ENCODE measurements at places on chromosomes 1 and 21. TPM values are rescaled to one million over a fixed set of nuclear protein-coding genes. Genes with fewer than 3 reads are reported as not detected.

The DHCR24 gene
- 59.5 TPM for total RNA-seq

GRCh38 chr1:223704921-223705878 is 7.1 kb upstream of the CAPN2 start:
- DNase-seq, result no peak

DNA sequence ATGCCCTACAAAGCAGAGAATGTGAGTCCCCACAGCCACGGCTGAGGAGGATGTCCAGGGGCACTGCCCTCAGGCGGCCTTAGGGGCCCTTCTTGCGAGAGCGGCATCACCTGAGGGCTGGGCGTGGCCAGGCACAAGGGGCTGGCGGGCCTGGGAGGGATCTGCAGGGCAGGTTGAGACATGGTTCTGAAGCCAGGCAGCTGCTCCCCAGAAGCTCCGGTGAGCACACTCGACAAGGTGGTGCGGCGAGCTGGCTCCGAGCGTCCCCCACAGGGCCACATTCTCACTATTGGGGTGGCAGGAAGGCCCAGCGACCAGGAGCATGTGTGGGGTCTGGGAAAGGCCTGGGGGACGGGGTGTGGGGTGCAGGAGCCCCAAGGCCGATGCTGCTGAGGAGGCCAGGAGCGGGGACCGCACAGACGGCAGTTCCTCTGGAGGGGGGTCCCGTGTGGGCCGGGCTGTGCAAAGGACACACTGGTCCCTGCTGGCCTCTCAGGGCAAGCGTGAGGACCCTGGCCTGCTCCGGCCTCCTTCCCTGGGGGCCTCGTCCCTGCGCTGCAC is 47.2 kb downstream of the MORN1 start:
- DNase-seq, result no peak

DNA sequence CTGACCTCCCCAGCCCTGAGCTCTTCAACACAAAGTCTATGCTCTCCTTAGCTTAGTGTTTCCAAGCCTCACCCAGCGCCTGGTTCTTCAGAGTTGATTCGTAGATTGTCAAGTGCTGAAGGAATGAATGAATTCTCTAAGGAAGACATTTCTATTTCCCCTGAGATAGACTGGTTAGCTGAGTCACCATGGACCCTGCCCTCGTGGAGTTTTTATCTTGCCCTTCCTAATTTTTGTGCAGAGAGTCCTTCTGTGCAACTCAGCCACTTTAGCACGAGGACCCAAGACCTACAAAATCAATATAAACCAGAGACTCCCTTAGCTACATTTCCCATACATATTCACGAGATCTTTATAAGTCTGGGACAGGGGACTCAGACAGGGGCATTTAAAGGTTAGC is 2.6 kb upstream of the CD244 start:
- DNase-seq, result no peak

DNA sequence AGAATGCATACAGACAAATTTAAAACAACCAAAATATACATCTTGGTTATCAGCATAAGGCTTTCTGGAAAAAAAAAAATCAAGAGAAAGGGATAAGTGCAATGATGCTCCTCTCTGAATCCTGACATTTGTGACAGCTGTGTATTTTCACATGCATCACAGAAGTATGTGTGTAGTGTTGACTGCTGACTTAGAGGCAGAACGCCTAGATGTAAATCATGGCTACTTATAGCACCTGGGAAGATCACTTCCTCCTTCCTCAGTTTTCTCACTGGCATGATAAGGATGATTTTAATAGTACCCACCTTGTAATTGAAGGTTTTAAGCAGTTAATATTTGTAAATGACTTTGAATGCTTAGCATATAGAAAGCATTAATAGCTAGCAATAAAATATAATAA is 112.5 kb downstream of the MRPL39 start:
- no peak for DNase-seq

- no peak for DNase-seq
Observed at GRCh38 chr1:89880679-89881078, 59.8 kb downstream of the LRRC8D start.

DNA sequence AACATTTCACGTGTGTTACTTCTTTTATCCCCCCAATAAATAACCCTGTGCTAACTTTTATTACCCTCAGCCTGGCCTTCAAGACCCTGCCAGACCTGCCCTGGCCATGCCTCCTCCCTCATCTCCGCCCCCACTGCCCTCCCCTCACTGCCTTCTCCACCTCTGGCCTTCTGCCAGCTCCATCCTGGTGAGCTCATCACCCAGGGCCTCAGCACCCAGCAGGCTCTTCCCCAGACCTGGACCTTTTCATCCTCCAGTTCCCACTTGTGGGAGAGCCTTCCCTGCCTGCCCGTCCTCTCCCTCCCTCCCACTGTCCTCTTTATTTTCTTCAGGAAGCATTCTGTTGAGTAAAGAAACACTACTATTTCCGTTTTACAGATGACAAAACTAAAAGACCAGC is 72.0 kb downstream of the SLC66A1 start:
- no peak for DNase-seq

DNA sequence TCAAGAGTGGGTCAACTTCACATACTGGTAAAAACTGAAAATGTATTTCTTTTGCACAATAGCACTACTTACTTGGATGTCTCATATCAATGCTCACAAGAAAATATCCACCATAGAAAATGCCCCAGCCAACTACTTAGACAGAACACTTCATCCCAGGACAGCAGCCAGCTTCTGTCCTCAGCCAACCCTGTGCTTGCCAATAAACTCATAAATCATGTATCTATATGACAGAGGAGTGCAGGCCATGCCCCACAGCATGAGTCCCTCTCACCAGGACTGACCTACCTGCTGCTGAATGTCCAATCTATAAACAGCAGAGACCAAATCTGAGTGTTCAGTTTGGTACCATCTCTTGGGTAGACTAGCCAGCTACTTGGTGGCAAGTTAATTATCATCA is 179.3 kb downstream of the OMA1 start:
- no peak for DNase-seq
